ENCODE measurements at places on chromosomes 1 and 21.
A peak's percentile ranks its signal among the peaks of the same experiment; 100 is the strongest.

GRCh38 chr1:200437556-200438203 lies 27.8 kb upstream of the ZNF281 start:
- DNase-seq = peak; percentile 27

DNA sequence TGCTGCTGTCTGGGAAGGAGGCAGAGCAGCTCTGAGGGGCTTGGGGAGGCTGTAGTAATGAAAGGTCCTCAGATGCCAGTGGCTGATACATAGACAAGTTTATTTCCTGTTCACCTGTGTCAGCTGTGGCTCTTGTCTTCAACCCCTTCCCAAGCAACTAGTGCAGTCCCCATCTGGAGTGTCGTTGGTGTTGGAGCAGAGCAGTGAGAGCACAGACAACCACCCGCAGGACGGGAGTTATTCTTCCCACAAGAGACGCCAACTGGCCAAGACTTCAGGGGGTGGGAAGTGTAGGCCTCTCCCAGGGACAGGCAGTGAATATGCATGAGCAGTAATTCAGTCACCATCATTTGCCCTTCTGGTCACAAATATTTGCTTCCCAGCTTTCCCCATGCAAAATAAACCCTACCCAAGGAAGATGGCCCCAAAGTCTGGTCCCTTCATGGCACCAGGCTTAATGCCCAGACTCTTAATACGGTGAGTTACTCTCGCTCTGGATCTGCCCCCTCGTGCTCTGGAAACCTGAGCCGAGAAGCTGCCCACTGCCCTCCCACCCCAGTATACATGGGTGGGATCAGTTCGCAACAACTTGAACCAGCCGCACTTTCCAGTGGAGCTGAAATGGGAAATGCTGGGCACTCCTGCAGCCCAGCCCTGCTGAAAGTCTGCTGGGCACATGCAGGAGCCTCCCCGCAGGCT lies 153.5 kb upstream of the COL6A1 start:
- DNase-seq = no peak

GRCh38 chr1:184879876-184880557 lies 94.3 kb downstream of the NIBAN1 start:
- no peak for DNase-seq

DNA sequence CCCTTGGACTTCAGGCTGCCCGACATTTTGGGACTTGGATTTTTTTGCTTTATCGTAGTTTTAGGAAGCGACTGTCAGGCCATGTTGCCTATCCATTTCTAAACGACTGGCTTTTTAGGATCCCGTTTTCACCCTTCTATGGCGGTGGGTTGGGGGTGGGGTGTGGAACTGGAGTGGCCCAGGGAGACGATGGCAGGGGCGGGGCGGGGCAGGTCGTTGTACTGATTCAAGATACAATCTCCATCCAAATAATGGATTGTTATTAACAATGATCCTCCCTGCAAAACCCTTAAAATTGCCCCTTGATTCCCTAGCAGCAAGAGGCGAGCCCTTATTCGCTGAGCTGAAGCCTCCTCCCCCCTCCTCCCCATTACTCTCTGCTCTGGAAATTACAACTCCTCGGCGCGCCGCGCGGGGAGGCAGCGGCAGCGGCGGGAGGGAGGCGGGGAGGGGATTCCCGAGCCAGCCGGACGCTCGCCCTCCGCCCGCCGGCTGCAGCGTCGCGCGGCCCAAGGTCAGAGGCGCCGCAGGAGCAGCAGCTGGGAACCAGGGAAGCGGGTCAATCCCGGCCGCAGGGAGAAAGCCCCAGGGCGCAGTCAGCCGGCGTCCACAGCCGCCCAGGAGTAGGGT lies at the start of gene TRIM67:
TSS of gene TRIM67 (plus strand) at position 392 of the 630 bp plus-strand sequence. CDS start 912 bp downstream, outside the sequence.
- no peak for DNase-seq

DNA sequence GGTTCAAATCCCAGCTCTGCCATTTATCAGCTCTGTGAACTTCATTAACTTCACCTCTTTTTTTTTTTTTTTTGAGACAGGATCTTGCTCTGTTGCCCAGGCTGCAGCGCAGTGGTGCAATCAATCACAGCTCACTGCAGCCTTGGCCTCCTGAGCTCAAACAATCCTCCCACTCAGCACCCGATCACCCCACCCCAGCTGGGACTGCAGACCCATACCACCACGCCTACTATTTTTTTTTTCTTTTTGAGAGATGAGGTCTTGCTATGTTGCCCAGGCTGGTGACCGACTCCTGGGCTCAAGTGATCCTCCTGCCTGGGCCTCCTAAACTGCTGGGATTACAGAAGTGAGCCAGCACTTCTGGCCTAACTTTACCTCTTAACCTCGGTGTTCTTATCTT lies 2.2 kb upstream of the TRIT1 start:
- no peak for DNase-seq

GRCh38 chr1:78760858-78761257 lies 111.2 kb downstream of the IFI44 start:
- peak; percentile 7 for DNase-seq

DNA sequence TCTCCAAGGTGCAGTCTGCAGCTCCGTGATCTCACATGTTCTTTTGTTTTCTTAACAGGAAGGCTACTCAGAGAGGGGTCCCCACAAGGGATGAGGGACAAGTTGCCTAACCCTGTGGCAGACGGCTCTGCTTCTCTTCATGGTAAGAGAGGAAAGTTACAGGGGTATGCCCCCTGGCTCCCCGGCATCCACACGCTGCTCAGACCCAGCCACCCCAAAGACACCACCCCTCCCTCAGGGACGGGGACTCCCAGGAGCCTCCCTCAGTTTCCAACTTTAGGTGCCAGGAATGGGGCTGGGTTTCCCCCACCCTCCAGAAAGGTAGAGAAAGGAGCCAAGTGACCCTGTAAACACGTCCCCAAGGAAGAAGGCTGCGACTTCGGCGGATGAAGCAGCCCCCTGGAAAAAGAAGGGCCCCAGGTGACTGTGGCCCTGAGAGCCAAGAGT lies 19.7 kb downstream of the OPTC start:
- DNase-seq = no peak

GRCh38 chr1:77845951-77846350 lies 42.5 kb upstream of the NEXN start:
- no peak for DNase-seq

DNA sequence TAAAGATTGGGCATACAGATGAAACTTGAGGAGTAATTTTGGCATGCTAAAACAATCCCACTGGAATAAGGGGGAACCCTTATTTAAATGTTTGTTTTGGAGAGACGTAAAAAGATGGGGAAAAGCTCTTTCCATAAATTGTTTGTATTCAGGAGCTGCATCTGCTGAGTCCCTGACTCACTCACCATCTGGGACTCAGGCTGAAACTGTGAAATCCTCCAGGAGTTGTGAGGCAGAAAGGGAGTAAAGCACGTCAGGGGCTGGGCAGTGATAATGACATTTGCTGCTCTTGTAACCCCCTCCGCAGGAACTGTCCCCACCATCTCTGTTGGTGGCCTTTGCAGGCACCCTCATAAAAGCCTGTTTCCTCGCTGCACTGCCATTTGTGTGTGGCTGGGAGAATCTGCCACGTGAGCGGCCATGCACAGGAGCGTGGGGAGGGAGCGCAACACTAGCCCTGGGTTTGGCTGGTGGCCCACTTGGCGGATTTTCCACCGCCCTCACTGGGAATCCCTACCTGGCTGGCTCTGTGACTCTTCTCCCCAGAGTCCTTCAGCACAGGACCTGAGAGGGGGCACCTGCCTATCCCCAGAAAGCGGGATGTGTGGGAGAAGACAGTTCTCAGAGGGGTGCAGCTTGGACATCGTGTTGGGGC lies 45.3 kb downstream of the ZSCAN20 start:
- DNase-seq = peak; percentile 36

DNA sequence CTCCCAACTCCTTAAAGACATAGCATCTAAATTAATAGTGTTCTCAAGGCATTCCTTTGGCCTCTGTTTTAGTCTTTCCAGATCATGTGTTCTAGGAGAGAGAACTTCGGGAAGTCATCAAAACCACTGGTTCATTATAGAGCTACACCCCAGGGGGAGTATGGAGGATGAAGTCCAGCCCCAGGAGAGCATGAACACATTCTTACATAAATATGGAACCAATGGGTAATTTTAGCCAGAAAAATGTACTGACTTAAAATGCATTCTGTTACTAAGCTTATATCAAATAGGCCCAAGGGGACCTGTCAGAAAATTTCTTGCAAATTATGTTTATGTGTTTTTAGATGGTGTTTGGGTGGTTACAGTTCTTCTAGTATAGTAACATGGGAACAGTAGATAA lies 165.2 kb downstream of the NTMT2 start:
- DNase-seq = no peak

All from GM03348 (cell line).